ENCODE measurements at places on chromosomes 3 and 15. TPM values are rescaled to one million over a fixed set of nuclear protein-coding genes. Genes with fewer than 3 reads are reported as not detected.

CILP gene
- total RNA-seq: not detected

TMEM207 gene
- total RNA-seq: not detected

SEMA3F gene
- total RNA-seq: 73.6 TPM

DNA sequence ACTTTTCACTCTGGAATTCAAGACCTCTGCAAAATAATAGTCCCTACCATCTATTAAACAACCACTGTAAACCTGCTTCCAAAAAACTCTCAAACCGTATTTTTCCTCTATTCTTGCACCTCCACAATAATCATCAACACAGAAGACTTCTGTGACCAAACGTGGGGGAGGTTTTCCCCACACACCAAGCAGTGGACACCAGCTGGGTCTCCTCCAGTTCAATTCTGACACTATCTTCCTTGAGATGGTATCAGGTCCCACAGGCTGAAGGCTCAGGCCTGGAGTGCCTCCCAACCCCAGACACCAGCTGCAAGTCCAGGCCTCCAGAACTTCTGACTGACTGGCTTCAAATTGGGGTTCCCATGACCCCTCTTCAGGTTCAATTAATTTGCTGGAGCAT is 89.6 kb upstream of the RAP2B start:
- DNase-seq: no peak

DNA sequence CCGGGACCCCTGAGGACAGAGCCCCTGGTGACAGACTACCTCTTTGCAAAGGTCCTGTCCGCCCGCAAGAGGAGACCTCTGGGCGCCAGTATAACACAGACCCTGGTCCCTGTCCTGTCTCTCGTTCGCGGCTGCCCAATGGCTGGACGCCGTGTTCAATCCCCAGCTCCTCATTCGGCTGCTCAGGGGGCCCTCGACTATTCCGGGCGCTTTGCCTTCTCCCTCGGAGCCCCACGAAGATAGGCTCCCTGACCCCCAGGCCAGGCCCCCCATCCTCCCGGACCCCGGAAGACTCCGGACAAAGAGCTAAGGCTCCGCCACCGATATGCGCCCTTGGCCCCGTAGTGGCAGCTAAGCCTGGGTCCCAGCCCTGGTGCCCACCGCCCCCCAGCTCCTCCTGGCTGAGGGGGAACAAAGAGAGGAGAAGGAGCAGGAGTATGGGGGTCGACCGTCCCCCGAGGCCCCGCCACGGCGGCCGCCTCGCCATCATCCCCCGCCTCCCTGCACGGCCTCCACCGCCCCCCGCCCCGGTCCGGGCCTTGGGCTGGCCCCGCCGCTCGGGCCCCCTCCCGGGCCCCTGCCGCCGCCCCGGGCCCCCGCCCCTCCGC is 437 bp downstream of the CELSR3 start:
- DNase-seq: no peak

DNA sequence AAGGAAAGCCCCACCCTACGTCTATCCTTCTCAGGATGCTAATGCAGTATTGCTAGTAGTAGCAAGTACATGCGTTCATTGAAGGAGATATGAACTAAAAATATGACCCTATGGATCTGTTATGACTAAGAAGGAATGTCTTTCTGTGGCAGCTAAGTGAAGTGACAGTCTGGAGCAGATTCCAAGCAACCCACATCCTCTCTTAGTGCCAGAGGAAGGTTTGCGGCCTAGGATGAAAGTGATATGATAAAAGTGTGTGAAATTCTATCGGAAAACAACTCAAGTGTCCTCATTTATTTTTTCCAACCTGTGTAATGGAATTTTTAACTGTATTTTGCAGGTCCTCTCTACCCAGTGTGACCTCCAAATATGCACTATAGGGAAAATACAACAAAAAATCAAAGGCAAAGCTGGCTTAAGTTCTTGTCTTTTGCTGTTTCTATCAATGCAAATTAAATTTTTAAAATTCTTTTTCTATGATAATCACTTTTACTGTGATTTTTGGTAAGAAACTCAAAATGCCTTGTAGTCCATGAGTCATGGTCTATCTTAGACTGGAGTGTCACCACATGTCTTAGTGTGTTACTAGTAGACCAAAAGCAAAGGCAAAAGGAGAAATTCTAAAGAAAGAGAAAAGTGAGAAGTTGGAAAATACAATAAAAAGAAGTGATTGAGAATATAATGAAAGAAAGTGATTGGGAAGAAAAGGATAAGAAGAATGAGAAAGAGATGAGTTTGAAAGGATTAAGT is 161.2 kb upstream of the TMCO5A start:
- no peak for DNase-seq

All from pulmonary artery endothelial cell (primary cell).